Bronchus fibroblast of lung (primary cell): ENCODE measurements at places on chromosomes 6 and 20. TPM values are rescaled to one million over a fixed set of nuclear protein-coding genes. Genes with fewer than 3 reads are reported as not detected.

C2 gene
- 0.17 and 0.30 TPM in 2 replicates for total RNA-seq

TCP11 gene
- 0.15 and 0.50 TPM in 2 replicates for total RNA-seq

TEAD3 gene
- total RNA-seq: 27.9 and 31.8 TPM in 2 replicates

BPIFB1 gene
- not detected in 2 replicates for total RNA-seq

HIVEP1 gene
- total RNA-seq: 3.9 and 4.8 TPM in 2 replicates

PTK6 gene
- total RNA-seq: not detected in 2 replicates

BMP7 gene
- not detected in 2 replicates for total RNA-seq

CRISP3 gene
- not detected in 2 replicates for total RNA-seq

VGLL2 gene
- total RNA-seq: not detected in 2 replicates

ZNF292 gene
- total RNA-seq: 5.7 and 5.8 TPM in 2 replicates

TTI1 gene
- total RNA-seq: 20.1 and 20.7 TPM in 2 replicates

MAP7 gene
- 0.15 and 0.34 TPM in 2 replicates for total RNA-seq

TRIM10 gene
- not detected in 2 replicates for total RNA-seq

LAMA5 gene
- 25.7 and 32.1 TPM in 2 replicates for total RNA-seq

SUMO4 gene
- total RNA-seq: 0.67 TPM in 1 of 2 replicates, not detected in the other

TFEB gene
- 3.7 and 4.0 TPM in 2 replicates for total RNA-seq
